ENCODE measurements at places on chromosomes 13 and 19. TPM values are rescaled to one million over a fixed set of nuclear protein-coding genes. Genes with fewer than 3 reads are reported as not detected.

LILRA1 gene
- not detected for total RNA-seq

DNA sequence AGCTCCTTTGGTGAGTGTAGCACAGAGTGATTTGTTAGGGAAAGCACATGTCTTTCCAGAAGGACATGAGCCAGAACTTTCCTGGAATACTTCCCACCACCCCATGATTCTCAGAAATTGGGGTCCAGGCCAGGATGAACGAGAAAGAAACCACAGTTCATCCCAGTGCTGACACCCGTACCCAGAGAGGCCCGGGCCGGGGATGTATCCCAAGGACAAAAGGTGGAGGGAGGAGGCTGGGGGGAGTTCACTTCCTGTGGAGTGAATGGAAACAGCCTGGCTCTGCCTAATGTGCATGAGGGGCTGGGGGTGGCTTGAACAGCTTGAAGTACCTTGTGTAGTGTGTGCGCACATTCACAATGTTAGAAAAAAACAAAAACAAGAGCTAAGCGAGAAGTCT lies 47.5 kb downstream of the CDADC1 start:
- H3K4me3 ChIP-seq, result no peak overlapping the region
- no peaks in the 10 kb centered on the region for H3K36me3 ChIP-seq
- H3K4me1 ChIP-seq, result no peaks in the 10 kb centered on the region

DNA sequence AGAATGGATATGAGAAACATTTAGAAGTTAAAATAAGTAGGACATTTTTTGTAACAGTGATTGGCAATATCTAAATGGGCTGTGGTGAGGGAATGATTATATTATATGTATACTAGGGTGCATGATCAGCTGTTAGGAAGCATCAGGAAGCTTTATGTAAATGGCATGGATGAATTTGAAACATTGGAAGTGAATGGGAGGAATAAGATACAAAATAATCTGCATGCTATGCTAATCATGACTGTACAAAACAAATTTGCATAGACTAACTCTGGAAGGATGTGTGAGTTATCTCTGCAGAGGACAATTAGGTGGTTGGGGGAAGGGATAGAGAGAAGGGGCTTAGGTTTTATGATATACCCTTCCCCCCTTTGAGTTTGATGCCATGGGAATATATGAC lies 156.5 kb downstream of the MTUS2 start:
- no peak overlapping the region for H3K27ac ChIP-seq
- H3K36me3 ChIP-seq, result no peaks in the 10 kb centered on the region
- H3K27me3 ChIP-seq, result no peaks in the 10 kb centered on the region
- no peak for DNase-seq
- no peaks in the 10 kb centered on the region for H3K4me1 ChIP-seq
- no peak overlapping the region for H3K4me3 ChIP-seq

KIR3DL1 gene
- total RNA-seq, result not detected

CBLC gene
- total RNA-seq, result not detected

DNA sequence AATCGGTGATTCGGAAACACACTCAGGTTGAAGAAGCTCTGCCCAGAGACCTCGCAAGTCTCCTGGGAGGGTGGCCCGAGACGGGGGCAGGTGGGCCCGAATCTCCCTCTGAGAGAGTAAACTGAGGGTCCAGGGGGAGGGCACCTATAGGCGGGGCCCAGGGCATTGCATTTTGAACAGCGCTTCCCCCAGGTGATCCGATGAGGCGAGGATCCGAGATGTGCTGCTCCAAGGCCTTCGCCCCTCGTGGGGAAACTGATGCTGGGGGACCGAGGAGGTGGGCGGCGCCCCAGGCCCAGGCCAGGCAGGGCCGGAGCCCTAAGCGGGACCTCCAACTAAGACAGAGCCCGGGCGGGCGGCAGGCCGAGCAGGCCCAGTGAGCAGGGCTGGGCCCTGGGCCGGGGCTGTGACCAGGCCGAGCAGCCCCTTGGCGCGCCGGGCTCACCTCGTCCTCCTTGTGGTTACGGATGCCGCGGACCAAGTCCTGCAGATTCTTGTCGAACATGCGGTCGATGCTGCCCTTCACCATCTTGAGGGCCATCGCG lies 500 bp downstream of the AP3D1 start:
- no peak for DNase-seq
- no peaks in the 10 kb centered on the region for H3K27me3 ChIP-seq
- peak overlapping the region; percentile 94 for H3K27ac ChIP-seq

GRCh38 chr13:99630269-99630898 lies 129.1 kb downstream of the TM9SF2 start:
- no peaks in the 10 kb centered on the region for H3K36me3 ChIP-seq
- H3K4me1 ChIP-seq, result no peaks in the 10 kb centered on the region
- no peaks in the 10 kb centered on the region for H3K27me3 ChIP-seq

Data from CD4-positive, alpha-beta memory T cell (primary cell).